ENCODE measurements at places on chromosomes 16 and 17.
A peak's percentile ranks its signal among the peaks of the same experiment; 100 is the strongest.

DNA sequence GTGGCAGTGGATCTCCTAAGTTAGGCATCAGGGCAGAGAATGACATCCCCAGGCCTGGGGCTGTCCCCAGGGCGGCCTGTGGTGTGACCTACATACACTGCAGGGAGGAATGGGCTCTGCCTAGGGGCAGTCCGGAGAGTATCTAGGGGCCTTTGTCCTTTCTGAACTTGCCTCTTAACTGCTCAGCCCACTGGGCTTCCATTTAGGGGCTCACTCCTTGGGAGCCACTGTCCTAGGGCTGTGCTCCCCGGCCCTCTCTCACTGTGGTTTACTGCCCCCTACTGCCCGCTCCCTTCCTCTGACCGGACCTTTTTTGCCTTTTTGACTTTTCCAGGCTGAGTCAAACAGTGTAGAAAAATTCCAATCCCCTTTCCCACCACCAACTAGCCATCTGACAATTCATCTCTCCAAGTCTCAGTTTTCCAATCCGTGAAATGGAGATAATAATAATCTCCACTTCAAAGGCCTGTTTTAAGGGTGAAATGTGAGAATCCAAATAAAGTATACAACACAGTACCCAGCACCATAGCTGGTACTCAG is 66.8 kb downstream of the DNAH3 start:
- DNase-seq = peak; percentile 85

DNA sequence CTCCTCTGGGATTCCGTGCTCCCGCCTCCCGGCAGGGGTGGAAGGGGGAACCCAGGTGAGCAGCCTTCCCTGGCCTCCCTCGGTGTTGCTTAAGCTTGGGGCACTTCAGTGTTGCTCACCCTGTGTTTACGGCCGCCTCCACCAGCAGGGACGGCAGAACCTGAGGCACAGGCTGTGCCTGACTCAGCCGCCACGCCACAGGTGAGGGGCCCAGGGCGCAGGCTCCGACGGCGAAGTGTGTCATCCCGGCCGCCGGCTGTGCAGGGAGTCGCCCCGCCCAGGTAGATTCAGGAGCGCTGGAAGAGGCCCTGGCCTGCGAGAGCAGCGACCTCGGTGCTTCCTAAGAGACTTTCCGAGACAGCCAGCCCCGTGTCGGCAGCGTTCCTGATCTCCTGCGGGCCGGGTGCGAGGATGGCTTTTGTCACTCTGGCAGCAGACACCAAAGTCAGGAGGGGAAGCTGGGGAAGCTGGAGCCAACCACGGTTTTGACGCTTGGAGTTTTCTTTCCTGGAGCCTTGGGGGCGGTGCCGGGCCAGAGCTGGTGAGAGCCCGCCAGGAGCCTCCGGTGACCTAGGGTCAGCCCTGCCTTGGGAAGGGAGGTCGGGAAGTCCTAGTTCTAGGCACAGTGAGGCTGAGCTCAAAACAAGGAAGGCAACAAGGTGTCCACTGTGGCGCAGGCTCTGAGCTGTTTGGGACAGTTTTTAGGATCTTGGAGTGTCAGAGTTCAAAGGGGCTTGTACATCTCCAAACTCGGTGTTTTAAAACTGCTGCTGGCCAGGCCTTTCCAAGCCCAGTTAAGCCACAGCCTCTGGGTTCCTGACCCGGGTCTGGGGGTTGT is 2.1 kb downstream of the GSE1 start:
- no peak for DNase-seq

DNA sequence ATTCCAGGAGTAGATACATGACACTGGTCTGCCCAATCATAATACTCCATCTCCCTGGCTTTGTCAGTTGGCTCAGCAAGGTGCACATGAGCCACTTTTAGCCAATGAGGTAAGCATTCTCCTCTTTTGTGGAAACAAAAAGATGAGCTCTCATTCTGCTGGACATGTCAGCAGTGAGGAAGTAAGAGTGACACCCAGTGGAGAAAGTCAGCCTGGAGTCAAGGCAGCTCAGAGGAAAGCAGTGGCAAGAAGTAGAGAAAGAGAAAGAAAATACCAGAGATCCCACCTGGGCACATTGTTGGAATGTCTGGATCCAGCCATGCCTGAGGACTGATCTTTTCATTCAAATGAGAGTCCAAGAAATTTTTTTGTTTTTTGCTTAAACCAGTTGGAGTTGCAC is 496.9 kb upstream of the C16orf82 start:
- DNase-seq = peak; percentile 29

GRCh38 chr16:31090540-31090939 is 1.8 kb upstream of the PRSS53 start:
- peak; percentile 47 for DNase-seq

DNA sequence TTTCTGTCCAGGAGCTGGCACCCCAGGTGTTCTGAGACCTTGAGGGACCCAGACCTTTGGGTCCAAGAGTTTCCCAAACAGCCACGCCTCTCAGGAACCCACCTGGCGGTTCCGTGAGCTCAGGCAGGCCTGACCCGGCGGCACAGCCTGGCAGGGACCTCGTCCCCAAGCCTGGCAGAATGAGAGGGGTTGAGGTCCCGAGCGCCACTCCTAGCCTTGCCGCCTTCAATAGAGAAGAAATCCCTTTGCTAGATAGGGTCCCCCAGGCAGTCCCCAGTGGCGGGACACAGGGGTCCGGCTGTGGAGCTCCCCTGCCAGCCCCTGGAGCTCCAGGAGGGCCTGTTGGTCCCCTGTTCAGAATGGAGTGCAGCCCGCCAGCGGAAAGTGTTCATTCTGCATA is 10.5 kb upstream of the CLEC18A start:
- DNase-seq = no peak

GRCh38 chr17:77783991-77784820 is 174.3 kb upstream of the TNRC6C start:
- no peak for DNase-seq

DNA sequence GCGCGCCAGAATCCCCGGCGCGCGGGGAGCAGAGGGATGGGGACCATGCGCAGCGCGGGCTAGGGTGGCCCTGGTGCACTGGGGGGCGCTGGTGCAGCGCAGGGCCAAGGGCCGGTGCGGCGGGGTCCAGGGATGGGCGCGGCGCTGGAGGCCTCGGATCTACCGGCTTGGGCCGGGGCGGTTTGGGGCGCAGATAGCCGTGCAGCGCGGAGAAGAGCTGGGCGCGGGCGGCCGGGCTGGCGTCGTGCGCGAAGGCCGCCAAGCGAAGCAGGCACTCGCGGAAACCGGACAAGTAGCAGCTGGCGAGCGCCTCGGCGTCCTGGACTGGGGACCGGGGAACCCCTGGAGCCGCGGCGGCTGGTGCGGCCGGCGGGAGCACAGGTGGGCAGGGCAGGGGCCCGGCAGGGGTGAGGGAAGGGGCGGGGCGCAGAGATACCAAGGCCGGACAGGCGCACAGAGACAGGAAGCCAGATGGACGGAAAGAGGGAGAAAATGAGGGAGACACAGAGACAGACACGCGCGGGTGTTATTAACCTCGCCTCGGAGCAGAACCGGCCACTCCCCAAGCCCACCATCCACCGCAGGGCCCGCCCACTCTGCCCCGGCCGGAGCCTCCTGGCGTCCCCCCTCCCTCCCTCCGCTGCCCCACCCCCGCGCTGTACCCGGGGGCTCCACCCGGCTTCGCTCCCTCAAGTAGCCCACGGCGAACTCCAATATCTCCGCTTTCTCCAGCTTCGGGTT is 2.1 kb downstream of the HES7 start:
- DNase-seq = peak; percentile 85

DNA sequence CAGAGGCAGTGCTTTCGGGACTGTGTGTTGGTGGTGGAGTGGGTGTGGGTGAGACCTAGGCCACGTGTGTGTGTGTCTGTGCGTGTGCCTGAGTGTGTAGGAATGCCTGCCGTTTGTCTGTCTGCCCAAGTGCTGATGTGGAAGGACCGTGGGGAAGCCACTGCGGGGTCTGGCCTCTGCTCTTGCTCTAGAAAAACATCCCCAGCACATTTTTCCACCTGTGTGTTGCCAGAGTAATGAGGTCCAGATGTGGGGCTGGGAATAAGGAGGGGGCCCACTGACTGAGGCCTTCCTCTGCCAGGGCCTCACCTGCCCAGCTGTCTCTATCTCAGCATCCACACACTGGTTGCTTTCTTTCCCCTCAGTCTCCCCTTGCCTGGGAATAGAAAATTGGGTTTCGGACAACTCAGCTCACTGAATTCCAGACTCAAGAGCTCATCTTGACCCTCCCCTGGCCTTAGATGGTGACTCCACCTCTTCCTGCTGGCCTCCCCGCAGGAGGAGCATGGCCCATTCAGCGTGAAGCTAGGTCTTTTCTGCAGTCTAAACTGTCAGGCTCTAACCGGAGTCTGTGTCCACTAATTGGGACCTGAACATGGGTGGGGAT is 7.6 kb downstream of the SGCA start:
- DNase-seq = peak; percentile 69
